ENCODE measurements at places on chromosomes 6 and 20.

- DNase-seq: peak; percentile 11
These were observed 31.2 kb downstream of the TNFRSF21 start for GRCh38 chr6:47278545-47278944.

- no peak for DNase-seq
These were observed 109.2 kb downstream of the ARID1B start for GRCh38 chr6:156886409-156886808.

DNA sequence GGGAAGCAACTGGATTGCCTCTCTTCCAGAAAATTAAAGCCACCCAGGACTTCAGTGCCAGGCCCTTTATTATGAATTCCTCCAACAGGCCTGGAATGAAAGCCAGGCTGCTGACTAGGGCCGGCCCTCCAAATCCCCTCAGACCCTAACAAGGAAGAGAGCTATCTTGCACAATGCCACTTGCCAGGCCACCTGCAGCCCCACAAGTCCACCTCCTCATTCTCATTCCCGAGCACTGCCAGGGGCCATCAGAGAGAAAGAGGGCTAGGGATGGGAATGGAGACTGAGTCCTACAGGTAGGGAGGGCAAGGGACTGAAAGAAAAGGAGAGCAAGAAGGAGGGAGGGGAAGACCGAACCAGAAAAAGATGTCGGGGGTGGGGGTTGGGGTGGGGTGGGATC is 86.5 kb downstream of the MRPL14 start:
- no peak for DNase-seq

DNA sequence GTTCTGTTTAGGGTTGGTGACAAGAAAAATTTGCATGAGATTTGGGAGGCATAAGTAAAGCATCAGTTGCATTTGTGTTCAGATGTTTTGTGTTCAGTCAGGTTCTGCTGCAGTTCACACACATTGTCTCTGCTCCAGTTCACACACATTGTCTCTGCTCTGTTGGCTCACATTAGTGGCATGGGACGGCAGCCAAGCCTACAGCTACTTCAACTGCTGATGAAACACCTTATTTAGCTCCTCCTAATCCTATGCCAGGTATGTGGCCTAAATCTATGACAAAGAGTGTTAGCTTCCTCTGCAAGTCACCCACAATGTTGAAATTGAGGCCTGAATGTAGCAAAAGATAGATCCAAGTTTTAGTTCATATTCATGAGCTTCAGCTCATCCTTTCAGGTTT is 278.1 kb upstream of the SYNCRIP start:
- DNase-seq: no peak

DNA sequence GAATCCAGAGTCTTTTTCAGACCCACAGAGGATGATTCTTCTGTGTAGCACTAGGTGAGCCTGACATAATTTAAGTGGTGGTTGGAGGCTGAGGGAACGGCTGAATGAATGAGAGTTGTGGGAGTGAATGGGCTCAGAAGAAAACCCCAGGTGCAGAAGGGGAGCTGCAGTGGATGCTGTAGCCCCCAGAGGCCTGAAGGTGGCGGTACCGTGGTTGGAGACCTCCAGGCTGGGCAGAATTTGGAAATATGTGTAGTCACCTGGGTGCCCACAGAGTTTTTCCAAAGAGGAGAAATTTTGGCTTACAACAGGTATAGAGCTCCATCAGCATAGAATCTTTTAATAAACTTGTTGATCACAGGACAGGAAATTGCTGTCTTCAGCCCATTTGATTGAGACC is 6.5 kb upstream of the RAET1G start:
- DNase-seq: no peak

DNA sequence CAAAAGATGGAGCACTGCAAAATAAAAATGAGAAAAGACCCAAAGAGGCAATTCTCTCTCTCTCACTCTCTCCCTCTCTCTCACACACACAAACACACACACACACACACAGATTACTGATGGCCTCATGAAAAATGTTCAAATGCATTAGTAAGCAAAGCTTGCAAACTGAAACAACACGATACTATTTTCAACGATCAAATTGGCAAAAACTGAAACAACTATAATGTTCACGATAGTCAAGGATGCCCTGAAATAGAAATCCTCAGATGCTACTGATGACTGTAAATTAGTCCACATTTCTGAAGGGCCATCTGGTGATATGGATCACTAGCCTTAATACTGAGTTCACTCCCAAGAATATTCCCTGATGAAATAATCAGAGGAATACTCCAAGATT is 100.8 kb downstream of the TRERF1 start:
- no peak for DNase-seq

DNA sequence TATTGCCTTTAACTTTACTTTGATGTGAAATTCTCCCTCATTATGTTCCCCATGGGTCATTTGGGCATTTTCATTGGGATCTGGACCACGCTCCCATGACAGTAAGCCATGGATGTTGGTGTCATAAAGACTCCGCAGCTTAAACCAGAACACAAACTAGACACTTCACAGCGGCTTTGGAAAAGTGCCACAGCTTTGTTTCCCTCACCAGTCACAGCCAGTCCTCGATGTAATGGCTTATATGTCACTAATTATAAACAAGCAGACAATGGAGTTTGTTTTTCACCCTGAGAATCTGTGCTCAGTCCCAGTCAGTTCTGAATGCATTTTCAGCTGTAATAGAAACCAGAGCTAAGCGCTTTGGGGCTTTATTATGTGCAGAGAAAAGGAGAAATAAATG is 23.2 kb upstream of the DAAM2 start:
- DNase-seq: no peak

DNA sequence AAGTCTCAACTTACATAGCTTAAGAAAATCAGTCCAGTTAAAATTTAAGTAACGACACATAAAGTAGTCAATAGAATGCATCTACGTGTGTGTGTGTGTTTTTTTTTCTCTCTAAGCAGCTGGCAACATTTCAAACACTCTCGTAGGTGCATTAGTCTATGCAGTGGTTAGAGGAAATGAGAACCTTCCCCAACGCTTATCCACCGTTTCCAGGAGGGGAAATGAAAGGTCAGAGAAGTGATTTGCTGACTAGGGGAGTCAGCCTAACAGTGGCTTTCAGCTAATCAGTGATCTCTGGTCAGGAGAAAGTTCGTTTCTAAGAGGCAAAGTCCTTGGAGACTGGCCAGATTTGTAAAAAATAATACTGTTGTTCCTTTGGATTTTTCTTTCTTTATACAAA is 806.6 kb downstream of the C6orf118 start:
- no peak for DNase-seq

GRCh38 chr6:108200631-108201030 is 34.8 kb downstream of the NR2E1 start:
- DNase-seq: no peak

- no peak for DNase-seq
These were observed 848.5 kb upstream of the MAN1A1 start for GRCh38 chr6:120198033-120198432.

GRCh38 chr20:7214081-7214740 is 446.7 kb downstream of the BMP2 start:
- DNase-seq: no peak

DNA sequence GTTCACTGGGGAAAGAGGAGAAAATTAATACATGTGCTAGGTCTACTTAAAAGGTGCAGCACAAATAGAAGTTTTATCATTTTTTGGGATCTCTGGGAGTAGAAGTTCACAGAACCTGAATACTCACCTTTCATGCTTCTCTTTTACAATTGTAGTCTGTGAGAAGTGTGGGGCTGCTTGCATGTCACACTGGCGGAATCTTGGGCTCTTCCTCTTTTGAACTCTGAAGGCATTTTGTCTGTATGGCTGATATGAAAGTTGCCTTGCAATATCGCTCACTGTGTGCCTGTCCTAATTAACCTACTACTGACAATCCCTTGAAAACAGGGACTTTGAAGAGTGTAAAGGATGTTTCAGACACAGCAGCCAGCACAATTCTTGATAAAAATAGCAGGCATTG is 65.9 kb upstream of the CLDN20 start:
- DNase-seq: no peak

GRCh38 chr20:16580620-16581019 is 7.4 kb upstream of the KIF16B start:
- DNase-seq: no peak

DNA sequence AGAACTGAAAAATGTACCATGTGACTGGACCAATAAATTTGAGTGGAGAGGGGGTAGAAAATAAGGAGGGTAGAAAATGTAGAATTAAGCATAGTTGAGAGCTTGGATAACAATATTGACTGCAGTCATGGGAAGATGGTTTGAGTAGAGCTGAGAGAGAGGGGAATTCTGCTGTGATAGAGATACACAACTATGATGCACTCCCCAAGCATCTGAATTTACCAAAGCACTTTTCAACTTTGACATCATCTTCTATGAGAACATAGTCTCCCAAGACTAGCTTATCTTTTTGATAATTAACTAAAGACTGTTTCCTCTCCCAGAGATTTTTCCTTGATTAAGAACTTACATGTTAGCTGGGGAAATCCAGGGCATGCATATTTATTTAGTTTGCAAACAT is 103.1 kb downstream of the TNFRSF21 start:
- DNase-seq: no peak

DNA sequence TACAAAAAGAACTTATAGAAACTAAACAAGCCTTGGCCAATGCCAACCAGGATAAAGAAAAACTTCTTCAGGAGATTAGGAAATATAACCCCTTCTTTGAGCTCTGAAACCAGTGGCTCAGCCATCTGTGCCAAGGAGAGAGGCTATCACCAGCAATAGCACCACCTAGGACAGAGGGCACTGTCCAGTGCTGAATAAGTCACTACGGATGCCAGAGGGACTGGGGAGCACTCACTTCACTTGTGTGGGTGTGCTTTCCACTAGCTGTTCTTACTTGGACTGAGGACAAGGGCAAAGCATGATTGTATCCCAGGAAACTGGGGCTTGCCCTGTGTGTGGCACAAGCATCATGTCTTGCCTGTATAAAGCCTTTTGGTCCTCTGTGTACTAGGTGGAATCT is 15.5 kb downstream of the TAF11 start:
- DNase-seq: no peak

DNA sequence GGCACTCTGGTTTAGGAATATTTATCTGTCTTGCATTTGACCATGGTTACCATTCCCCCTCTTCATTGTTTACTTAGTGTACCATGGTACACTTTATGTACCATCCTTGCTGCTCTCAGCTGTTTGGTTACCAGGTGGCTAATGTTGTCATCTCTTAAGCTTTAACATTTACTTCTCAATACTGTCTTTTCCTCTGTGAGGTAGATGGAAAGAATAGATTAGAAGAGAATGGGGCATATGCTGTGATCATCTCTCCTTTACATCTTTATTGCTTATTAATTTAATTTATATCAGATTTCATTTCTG is 109.2 kb downstream of the NCOA3 start:
- no peak for DNase-seq

- DNase-seq: peak; percentile 58
These were observed at the start of gene CD109 for GRCh38 chr6:73695619-73696421. CD109 (plus strand) TSS chr6:73696203; CDS start chr6:73696216, 13 bp downstream.

GRCh38 chr6:48615041-48615440 is 504.0 kb upstream of the PTCHD4 start:
- no peak for DNase-seq

DNA sequence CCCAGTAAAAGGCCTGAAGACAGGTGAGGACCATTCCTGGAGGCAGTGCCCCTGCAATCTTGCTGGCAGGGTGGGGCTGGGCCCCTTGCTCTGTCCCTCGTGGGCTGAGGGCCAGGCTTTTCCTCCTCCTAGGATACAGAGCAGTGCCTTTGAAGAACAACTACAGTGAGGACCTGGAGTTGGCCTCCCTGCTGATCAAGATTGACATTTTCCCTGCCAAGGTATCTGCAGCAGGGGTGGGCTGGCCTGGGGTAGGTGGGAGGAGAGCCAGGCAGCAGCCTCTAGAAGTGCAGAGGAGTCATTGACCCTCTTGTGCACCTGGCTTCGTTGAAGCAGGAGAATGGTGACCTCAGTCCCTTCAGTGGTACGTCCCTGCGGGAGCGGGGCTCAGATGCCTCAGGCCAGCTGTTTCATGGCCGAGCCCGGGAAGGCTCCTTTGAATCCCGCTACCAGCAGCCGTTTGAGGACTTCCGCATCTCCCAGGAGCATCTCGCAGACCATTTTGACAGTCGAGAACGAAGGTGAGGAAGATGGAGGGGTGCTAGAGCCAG is 36.5 kb downstream of the PLCG1 start:
- DNase-seq: no peak

Measured in AG09309 (cell line).